NCI-H1105 (cell line): ENCODE measurements at places on chromosomes 6 and 20.

DNA sequence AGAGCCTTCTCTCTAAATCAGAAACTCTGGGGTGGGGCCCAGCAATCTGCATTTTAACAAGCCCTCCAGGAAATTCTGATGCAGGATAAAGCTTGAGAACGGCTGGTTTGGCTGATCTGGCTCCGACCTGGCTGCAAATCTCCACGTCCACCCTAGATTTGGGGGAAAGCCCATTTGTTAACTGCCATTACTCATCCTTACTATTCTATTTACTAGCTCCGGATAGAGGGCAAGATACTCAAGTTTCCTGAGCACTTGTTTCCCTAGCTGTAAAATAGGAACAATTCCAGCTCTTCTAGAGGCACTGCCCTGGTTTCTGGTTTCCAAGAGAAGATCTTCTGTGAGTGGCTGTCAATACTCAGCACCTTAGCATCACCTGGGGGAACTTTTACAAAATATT is 44.4 kb downstream of the DAAM2 start:
- no peak for DNase-seq

- DNase-seq: no peak
Observed at GRCh38 chr6:152909241-152909640, 73.6 kb downstream of the FBXO5 start.

GRCh38 chr6:11163932-11164331 is 52.4 kb upstream of the ERVFRD-1 start:
- no peak for DNase-seq

GRCh38 chr20:21167261-21167660 is 41.4 kb downstream of the KIZ start:
- no peak for DNase-seq

DNA sequence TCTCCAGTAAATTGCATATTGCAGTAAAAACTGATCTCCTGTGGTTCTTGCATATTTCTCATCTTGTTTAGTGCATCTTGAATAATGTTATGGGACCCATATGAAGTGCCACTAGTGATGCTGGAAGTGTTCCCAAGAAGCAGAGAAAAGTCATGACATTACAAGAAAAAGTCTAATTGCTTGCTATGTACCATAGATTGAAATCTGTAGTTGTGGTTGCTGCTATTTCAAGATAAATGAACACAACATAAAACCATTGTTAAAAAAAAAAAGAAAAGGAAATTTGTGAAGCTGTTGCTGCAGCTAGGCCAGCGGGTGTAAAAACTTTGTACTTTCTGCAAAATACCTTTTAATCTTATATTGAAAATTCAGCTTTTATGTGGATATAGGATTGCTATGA is 304.5 kb downstream of the PHF3 start:
- no peak for DNase-seq

DNA sequence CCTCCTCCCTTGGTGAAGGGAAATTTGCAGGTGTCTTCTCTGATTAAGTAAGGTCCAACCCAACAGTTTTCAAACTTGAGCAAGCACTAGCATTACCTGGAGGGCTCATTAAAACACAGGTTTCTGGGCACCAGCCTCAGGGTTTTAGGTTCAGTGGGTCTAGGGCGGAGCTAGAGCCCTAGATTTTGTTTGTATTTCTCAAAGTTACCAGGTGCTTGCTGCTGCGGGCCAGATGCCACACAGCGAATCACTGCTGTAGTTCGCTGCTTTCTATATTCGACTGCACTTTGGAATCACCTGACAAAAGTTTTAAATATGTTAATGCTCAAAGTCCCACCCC is 869 bp downstream of the COL21A1 start:
- DNase-seq: peak; percentile 15

- DNase-seq: no peak
Observed at GRCh38 chr6:155315516-155315871, 1.2 kb upstream of the TFB1M start.

- no peak for DNase-seq
Observed at GRCh38 chr20:62020935-62021701, 44.6 kb downstream of the TAF4 start.

DNA sequence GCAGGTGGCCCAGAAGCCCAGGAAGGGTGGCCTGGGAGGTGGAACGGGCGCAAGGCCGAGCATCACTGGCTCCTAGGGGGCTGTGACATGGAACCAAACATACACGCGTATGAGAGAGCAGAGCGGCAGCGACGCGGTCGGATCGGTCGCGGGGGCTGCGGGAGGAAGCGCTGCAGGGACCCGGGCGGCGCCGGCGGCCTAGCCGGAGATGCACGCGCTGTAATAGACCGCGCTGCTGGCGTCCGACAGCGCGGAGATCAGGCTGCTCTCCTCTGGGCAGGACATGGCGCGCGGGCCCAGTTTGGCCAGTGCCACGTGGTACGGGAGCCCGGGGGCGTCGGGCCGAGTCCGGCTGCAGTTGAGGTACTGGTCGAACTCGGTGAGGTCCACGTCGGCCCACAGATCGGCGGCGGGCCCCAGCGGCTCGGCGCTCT is 1.5 kb downstream of the SOX18 start:
- DNase-seq: no peak

- no peak for DNase-seq
Observed at GRCh38 chr6:156774863-156775405, 2.2 kb upstream of the ARID1B start.

GRCh38 chr6:121383478-121383877 is 49.2 kb upstream of the TBC1D32 start:
- no peak for DNase-seq
